HFFc6 (cell line): ENCODE measurements at places on chromosomes 2 and 18.

GRCh38 chr2:37453027-37453426 lies 108.6 kb downstream of the QPCT start:
- no peak for DNase-seq

DNA sequence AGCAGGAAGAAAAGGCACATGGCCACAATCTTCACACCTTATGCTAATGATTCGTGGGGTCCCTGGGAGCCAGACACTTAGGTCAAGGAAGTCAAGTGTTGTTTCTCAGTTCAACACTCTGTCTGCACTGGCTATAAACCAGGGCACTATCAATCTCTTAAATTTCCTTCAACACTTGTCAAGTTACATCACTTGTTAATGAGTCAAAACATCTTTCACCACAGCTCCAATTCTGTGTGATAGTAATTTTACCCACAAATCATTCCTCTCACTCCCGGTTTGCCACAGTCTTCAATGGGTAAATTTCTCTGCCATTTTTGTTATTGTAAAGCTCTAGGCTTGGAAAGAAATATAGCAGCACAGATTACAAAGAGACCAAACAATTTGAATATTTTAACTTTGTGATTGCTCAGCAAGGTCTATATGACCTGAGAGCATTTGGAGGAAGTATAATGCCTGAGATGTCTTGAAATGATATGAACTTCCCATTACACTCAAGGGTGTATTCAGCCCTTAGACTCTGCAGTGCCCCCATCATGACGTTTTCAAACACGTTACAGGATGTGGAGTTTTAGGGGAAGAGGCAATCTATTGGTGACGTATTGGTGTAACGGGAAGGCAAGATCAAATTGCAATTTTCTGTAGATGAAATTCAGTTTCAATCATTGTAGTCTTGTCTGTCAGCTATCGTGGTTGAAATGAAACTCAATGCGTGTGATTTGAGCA lies 78.7 kb downstream of the ICOS start:
- no peak for DNase-seq

GRCh38 chr2:232697059-232697806 lies at the start of gene GIGYF2:
TSS of gene GIGYF2 (plus strand) at chr2:232697331. CDS start at chr2:232735198, 37,867 bp downstream.
- DNase-seq, result peak; percentile 90

DNA sequence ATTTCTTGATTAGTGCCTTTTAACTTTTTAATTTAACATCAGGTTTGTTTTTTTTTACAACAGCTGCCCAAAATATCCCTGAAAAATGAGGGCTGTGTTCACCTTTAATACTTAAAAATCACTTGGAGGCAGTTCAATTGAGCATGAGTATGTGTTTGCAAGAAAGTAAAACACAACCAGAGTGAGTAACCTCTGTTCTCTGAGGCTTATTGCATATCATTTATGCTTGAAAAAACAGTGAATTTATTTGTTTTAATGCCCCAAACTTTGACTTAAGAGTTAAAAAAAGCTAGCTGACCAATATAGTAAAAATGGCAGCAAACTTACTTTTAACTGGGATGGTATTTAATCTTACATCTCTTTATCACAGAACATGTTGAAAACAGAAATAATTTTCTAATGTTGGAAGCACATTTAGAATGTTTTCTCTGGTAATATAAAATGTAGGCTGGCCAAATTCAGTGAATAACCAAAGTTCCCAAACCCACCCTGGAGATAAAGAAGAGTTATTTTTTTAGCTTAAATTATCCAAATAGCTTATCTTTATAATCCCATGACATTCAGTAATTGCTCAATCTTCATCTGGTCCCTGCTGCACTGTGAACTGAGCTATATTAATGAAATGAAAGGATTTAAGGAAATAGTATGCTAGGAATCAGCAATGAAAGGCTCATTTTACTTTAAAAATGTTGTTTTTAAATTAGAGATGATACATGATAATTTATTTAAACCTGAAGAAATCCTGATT lies 24.8 kb upstream of the EFEMP1 start:
- no peak for DNase-seq

- DNase-seq, result no peak
Measured at GRCh38 chr18:13284330-13285027, 65.9 kb downstream of the LDLRAD4 start.

DNA sequence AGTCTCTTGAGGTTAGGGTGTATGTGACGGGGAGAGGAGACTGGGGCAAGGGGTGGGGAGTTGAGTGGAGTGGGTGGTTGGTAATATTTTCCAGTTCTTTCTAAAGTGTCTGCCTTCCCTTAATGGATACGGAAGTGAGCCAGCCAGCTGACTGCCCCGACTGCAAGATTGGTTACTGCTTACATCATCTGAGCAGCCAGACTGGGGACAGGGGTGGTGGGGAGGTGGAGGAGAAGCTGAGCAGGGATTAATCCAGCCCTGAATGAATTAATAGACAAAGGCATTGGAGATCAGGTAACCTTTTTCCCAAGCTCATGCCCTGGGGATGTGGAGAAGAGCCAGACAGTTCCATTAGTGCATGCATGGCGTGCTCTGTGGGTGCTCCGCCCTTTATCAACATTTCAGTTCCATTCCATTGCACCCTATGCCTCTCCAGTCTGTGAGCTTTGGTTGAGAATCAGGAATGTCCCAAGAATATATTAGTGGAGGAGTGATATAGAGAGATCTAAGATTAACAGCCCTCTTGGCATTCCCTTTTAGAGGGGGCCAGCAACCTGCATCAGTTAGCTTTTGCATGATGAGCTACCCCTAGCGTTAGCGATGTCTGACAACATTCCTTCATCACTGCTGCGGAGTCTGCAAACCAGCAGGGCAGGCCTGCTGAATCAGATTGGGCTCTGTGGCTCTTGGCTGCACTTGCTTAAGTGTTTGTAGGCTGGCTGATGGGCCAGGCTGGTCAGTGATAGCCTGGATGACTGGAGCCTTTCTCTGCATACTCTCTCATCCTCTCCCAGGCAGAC lies 67.4 kb downstream of the TNP1 start:
- DNase-seq, result peak; percentile 59

- no peak for DNase-seq
Measured at GRCh38 chr18:3753106-3753505, 303.1 kb downstream of the TGIF1 start.
